Caki2 (cell line): ENCODE measurements at places on chromosomes 5 and 9.
A peak's percentile ranks its signal among the peaks of the same experiment; 100 is the strongest.

DNA sequence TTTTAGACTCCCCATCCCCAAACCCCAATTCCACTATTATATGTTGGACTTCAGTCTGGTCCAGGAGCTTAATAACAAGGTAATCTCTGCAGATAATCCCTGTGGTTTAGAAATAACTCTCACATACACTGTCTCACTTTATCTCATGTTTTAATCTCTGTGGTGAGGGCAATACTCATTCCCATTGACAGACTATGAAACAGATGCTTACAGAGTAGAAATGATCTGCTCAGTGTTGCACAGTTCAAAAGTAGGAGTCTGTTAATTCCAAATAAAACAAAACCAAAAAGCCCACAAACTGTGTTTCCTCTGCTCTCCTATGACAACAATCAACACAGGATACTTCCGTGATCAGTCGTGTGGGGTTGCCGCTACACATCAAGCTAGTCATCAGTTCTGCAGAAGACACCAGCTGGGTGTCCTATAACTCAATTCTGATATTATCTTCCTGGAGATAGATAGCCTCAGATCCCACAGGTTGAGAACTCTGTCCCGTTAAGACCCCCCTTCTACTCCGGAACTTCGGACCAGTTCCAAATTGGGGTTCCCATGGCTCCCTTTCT is 26.3 kb upstream of the FANCC start:
- DNase-seq: no peak

DNA sequence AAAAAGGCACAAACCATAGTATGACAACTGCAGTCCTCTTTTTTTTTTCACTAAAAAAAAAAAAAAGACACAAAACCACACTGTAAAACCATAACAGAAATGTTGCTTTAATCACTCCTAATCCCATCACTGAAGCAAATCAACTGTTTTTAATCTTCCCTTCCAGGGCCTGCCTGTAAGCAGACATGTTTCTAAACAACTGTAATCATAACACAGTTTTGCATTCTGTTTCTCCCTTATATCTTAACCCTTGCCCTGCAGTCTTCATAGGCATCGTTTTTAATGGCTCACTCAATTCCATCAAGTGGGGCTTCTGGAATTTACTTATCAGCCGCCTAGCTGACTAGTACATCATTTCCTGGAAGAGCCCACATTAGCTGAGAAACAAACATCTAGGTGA is 111.0 kb upstream of the SLC25A48 start:
- DNase-seq: no peak

GRCh38 chr9:121871431-121872025 is 220.1 kb downstream of the DAB2IP start:
- DNase-seq: no peak

DNA sequence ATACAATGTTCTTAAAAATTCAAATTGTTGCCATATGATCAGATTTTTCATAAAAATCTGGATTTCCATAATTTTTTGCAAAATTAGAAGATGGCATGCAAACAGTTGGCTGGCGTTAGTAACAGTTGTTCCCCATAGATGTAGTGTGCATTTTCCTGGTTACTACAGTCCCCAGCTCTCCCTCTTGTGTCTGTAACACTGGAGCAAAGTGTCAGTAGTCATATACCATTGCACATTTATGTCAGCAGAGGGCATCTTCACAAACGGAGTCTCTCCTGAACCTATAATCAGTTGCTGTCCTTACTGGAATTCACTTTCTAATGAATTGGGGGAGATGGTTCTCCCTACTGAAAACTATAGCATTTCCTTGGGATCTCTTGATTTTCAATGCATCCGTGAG is 44.7 kb upstream of the DMAC1 start:
- DNase-seq: peak; percentile 8

- no peak for DNase-seq
Observed at GRCh38 chr9:32811246-32811645, 27.9 kb downstream of the TMEM215 start.

GRCh38 chr5:54644226-54644625 is 126.7 kb downstream of the SNX18 start:
- peak; percentile 33 for DNase-seq

DNA sequence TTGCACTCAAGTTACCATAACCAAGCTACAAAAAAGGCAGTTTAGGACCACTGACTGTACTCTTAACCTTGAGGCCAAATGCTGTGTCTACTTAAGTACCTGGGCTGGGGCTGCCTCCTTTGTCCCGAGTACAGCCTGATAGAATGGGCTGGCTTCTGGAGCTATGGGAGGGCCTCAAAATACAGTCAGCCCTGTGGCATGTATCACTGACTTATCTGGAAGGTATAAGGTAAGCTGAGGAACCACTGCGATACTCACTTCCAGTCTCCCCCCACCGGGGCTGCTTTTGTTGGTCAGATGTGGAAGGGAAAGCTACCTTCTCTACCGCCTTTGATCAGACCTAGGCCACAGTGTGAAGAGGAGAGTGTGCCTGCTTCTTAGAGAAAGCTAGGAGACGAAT is 404.8 kb downstream of the ARHGEF28 start:
- no peak for DNase-seq

- DNase-seq: no peak
Observed at GRCh38 chr9:36399980-36400331, at the start of gene RNF38. RNF38 (minus strand) TSS chr9:36400269; CDS start chr9:36400108, 161 bp downstream.

DNA sequence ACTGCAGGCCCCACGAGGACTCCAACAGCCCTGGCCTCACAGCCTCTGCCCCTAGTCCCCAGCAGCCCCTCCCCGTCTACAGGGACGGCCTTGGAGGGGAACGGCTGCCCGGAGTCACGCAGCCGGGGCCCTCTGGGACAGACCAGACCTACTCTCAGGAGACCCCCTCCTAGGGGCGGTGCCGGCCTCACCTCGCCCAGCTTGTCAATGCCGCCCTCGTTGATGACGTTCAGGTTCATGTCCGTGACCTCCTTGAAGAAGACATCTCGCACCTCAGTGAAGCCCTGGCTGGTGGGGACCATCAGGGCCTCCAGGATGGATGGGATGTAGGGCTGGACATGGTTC is 58.6 kb downstream of the LRSAM1 start:
- no peak for DNase-seq

DNA sequence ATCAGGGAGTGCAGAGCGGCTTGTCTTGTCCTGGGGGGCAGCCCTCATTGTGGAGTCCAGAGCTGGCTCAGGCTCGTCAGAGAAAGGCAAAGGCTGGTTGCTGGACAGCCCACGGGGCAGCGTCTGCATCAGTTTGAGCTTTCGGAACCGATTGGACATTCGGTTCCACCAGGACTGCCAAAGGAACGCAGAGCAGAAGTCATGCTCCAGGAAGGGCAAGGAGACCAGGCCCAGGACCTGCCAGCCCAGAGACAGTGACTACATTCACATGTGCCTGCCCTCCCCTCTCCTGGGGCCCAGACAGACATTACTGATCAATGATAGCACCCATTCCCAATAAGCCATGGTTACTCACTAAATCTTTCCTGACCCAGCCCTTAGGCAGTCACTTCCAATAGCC is 18.1 kb downstream of the ANKS6 start:
- no peak for DNase-seq
